Activated CD4-positive, alpha-beta T cell treated with anti-CD3 and anti-CD28 coated beads for 1 hour (primary cell): ENCODE measurements at places on chromosomes 3 and 15.
A peak's percentile ranks its signal among the peaks of the same experiment; 100 is the strongest.

DNA sequence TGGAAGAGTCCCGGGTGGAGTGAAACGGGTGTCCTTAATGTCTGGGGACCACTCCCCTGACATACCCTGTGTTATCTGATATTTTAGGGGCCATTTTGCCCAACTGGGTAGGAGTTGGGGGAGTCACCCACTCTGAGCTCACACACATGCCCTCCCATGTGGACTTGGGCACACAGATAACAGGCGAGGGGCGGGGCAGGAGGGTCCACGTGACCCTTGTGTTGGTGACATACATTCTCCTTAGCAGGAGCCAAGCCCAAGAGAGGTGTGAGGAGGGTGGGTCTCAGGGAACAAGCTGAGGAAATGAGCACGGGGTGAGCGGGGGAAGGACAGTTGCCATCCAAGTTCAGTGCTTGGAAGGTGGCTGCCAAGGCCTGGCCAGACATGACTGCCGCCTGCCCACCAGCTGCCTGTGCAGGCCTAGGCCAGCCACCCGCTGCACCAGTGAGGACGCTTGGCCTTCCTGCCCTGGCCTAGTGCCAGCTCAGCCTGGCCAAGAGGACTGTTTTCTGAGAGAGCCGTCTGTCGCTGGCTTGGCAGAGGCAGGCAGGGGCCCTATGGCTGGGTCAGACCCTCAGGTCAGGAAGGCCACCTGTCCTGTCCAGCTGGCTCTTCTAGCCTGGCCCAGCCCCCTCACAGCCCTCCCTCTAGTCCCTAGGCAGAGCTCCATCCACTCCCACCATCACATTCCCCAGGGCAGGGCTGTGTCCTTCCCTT lies 31.3 kb upstream of the TMEM115 start:
- no peak for DNase-seq

GRCh38 chr15:59160880-59161593 lies 45.6 kb upstream of the LDHAL6B start:
- DNase-seq = no peak

- DNase-seq = no peak
Measured at GRCh38 chr3:46768061-46768460, 50.4 kb upstream of the PRSS50 start.

DNA sequence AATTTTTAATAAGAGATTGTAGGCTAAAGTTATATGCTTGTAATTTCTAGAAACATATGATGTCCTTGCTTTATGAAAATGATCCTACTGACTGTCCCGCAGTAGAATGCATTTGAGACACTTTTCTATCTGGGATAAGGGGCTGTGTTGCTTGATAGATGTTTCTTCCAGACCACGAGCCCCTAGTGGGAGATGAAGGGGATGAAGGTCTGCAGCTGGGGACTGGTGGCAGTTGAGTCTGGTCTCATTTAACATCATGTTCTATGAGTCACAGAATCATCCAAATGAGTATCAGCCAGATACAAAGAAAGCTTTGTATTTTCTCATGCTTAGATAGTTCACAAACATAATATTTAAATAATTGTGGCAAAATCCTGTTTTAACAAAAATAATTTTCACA lies 84.3 kb upstream of the PRTG start:
- DNase-seq = no peak

DNA sequence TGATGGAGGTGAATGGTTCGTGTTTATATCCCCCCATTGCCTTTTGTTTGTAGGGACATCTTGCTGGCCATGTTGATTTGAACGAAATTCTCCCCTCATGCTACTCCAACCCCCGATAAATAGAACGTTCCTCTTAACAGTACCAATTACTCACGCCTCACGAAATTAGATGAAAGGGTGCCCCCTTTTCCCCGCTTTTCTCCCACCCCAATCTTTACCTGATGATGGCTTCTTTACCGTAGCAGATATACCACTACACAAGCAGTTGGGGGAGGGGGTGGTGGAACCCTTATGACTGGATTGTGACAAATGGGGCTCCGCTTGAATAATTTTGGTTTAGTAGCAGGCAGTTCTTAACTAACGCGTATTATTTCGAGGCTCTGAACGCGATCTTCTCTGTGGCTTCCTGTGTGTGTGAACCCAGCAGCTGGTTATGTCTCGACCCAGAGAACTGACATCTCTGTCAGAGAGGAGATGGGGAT lies 1.1 kb downstream of the PIAS1 start:
- peak; percentile 23 for DNase-seq

- no peak for DNase-seq
Measured at GRCh38 chr15:63565536-63566186, 31.5 kb upstream of the FBXL22 start.

- DNase-seq = no peak
Measured at GRCh38 chr3:146217324-146217723, 33.6 kb downstream of the PLSCR4 start.

DNA sequence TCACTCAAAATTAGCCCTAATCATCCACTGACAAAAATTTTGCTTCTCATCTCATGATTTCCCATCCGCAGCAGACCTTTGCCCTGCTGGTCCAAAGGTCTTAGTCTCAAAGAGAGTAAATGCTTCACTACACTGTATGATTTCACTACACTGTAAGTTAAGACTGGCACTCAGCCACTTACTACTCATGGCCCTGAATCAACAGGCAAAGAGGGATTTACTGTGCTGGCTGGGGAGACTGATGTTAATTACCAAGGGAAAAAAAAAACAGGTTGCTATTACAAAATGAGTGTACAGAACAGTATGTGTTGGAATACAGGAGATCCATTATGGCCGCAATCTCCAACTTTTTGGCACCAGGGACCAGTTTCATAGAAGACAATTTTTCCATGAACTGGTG lies 214.8 kb downstream of the ZMAT3 start:
- DNase-seq = no peak

DNA sequence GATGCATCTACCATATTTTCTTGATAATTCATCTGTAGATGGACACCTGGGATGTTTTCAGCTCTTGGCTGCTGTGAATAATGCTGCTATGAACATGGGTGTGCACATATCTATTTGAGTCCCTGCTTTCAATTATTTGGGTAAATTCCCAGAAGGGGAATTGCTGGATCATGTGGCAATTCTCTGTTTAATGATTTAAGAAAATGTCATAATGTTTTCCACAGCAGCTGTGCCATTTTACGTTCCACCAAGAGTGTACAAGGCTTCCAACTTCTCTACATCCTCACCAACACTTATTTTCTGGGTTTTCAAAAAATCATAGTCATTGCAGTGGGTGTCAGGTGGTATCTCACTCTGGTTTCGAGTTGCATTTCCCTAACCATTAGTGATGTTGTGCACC lies 64.4 kb downstream of the NSMCE3 start:
- DNase-seq = no peak

- DNase-seq = no peak
Measured at GRCh38 chr3:30344288-30344687, 262.1 kb upstream of the TGFBR2 start.

- DNase-seq = no peak
Measured at GRCh38 chr3:37183375-37183831, 9.0 kb upstream of the LRRFIP2 start.

DNA sequence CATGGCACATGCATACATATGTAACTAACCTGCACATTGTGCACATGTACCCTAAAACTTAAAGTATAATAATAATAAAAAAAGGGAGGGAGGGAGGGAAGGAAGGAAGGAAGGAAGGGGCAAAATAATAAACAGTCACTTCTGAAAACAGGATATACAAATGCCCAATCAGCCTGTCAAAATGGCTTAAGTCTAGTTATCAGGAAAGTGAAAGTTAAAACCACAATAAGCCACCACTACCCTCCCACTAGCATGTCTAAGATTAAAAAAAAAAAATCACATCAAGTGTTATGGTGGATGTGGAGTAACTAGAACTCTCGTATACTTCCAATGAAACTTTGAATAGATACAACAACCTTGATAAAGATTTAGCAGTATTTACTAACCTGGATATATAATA lies 145.6 kb upstream of the GMNC start:
- no peak for DNase-seq

DNA sequence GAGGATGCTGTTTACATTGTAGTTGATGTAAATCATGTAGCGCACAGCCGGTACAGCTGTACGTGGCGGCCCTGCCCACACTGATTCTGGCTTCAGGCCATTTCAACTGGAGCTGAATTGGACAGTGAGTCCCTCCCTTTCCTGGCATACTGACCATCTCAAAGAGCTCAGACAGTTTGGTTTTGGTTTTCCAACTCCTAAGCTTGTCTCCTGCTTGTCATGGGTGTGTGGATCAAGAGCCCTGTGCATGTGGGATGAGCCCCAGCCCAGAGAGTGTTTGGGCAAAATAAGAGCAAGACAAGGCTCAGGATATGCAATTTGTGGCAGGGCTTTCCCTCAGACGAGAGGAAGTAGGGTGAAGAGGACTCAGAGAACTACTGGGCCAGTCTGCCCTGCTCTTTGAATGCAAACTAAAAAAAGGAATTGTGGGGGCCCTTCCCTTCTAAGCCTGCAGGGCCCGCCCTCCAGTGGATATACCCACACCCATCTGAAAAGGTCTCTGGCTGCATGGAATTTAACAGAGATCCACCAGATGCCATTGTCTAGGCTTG lies 13.3 kb downstream of the ITGA11 start:
- no peak for DNase-seq

- no peak for DNase-seq
Measured at GRCh38 chr3:134404366-134404885, 30.2 kb upstream of the AMOTL2 start.

- DNase-seq = no peak
Measured at GRCh38 chr3:15924914-15925313, 127.1 kb upstream of the ANKRD28 start.

DNA sequence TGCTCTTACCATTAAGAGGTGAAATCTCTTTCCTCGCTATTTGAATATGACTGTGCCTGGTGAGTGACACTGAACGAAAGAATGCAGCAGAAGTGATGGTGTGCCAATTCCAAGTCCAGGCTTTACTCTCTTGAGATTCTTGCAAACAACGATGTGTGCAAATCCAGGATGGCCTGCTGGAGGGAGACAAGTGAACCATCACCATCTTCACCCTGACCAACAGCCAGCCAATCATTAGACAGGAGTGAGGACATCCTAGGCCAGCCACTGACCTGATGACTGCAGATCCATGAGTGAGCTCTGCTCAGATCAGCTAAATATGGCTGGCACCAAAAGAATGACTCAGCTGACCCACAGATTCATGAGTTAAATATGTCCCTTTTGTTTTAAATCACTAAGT lies 878.0 kb downstream of the PDCD6IP start:
- no peak for DNase-seq

- no peak for DNase-seq
Measured at GRCh38 chr3:142902356-142902755, 13.5 kb upstream of the PCOLCE2 start.

DNA sequence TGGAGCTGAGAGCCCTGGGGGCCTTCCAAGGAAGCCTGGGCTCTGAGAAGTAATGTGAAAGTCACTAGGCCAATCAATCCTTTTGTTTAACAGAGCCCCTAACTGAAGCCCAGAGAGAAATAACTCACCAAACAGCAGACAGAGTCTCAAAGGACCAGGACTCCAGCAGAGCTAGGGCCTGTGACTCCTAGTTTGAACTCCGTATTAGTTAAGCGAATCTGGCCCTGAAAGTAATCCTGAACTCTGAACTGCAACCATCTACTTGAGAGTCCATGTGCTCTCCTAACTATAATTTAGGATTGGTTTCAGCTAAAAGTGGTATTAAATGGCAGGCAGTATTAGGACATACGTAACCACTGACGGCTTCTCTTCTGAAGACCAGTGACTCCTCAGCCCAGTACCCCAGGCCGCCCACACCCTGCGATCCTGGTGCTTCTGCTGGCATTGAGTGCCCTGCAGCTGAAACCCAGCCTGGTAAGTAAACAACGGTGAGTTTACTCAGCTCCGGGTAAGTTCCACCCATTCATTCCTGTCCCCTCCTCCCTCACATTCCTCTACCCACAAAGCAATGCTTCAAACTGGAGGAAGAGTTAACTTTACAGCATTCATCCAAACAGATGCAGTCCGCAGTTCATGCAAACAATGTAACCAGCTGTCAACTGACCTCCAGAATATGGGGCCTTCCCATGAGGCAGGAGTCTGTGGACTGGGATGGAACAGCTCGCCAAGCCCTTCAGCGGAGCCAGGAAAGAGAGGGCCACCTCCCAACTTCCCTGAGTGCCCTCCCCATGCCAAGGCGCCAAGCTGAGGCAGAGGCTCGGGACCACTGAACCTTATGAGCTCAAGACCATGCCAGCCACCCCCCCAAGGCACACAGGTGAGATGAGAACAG lies 7.3 kb downstream of the MYO5C start:
- DNase-seq = no peak

DNA sequence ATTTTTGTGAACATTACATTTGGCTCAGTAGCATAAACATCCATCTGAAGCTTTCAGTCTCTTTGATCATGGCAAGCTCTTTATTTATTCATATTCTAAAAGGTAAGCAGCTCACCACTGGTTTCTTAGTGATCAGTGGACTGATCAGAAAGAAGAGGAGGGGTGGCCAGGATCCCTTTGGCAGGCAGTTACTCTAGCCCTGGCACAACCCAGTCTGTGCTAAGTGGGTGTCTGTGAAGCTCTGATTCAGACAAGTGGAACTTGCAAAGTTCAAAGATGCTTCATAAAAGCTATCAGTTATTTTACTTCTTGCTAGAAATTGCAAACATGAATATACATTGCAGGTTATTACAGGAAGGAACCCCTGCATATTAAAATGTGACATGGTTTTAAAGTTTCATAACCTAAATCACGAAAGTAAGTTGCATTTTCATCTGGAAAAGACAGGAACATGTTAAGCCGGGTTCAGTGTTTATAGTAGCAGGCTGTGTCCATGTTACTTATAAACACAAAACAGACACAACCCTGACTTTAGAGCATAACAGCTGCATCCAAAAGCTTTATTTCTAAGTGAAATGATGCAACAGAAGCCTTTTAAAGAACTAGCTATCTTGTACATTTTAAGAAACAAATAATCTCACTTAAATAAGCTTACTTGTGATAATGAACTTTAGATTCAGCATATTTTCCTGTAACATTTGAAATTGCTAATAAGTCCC lies 785.3 kb downstream of the MCTP2 start:
- DNase-seq = no peak

GRCh38 chr3:43753741-43754715 lies 63.3 kb downstream of the ABHD5 start:
- no peak for DNase-seq

DNA sequence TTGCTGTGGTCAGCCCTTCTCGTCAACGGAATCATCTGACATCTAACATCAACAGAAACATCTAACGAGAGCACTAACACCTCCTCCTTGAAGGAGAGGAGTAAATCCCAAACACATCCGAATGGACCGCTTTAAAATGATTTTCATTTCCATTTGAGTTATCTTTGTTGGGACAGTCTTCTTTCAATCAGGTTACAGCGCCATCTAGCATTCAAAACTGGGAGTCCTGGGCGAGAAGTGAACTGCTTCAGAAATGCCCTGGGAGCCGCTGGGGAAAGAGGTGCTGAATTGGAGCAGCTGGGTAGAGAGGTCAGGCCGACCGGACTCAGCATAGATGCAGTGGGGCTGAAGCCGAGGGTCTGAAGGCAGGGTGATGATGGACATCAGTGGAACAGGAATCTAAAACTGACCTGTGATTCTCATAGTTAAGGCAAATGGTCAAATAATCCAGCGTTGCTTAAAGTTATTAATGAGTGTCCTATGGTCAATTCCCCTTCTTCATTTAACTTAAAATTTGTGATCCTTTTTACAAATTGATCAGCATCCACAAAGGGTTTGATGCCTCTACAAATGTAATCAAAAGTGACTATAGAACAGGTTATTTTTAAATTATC lies 170.0 kb upstream of the NDN start:
- no peak for DNase-seq
